ENCODE measurements at places on chromosomes 2 and 18.

- DNase-seq, result no peak
Measured at GRCh38 chr2:172458561-172459124, 31.3 kb downstream of the ITGA6 start.

- no peak for DNase-seq
Measured at GRCh38 chr2:98577313-98577712, 31.0 kb downstream of the COA5 start.

DNA sequence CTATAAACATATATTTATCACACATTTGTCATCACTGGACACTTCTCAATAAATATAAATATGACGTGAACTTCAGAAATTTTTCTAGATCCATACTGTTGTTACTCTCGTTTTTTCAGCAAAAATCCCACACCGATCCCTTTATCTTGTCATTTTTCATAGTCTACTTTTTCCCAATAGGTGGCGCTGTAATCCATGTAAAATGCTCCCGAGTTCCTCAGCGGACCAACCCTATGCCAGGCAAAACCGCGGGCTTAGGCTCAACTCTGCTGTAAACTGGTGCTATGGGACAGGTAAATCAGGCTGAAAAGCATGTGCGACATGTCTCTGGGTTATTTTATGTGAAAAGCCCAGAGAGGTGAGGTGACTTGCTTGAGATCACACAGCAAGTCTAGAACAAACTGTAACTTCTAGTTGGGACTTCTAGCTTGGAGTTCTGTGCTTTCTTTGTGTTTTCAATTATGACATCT is 104.0 kb downstream of the COBLL1 start:
- DNase-seq, result peak; percentile 73

DNA sequence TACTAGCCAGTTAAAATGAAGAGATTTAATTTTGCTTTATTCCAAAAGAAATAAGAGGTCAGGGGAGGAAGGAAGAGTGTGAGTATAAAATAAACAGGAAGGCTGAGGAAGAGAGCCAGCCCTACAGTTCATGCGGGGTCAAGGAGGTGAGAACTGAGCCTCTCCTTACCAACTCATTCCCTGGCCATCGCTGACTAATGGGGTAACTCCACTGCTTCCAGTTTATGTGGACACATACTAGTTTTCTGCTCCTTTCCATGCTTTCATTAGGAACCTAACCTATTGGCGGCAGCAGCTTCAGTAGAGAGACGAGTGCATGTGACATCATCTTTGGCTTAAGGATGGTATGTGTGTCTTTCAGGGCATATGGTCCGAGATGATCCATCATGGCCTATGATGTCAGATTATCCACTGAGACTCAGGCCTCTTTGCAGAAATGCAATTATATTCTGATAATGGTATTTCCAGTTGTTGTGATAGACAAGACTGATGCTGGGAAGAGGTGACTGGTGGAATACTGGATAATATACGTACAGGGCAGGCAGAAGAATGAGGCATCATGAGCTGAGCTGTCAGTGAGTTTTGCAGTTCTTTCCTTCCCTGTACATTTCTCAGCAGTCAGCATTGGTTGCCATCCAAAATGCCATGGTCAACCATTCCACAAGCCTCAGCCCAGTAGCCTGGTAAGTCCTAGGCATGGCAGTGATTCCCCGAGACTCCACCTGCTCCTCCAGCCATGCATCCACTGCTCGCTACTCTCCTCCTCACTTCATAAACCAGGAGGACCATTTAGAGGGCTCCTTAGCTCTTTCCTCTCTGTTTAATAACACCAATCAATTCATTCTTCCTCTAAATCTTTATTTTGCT is 184.6 kb upstream of the OSR1 start:
- no peak for DNase-seq

All from NCI-H2171 (cell line).